ENCODE measurements at places on chromosomes 4 and X. TPM values are rescaled to one million over a fixed set of nuclear protein-coding genes. Genes with fewer than 3 reads are reported as not detected.
A peak's percentile ranks its signal among the peaks of the same experiment; 100 is the strongest.

DNA sequence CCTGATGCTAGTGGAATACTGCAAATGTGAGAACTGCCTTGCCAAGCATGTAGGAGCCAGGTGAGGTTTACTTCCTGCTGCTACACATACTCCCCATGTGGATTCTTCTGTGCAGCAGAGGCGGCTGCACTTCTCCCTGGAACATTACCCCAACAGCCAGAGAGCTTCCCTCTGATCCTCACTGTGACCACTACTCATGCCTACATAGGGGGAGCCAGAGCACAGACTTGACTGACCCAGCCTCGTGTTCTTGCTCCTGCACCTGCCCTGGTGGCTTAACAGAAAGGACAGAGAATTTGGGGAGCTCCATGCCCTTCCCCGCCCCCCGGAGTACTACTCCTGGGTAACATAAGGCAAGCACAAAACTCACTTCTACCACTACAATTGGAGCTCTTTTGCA, 38.4 kb downstream of the UGT2A2 start:
- H3K4me1 ChIP-seq, result no peaks in the 10 kb centered on the region
- H3K36me3 ChIP-seq, result no peaks in the 10 kb centered on the region
- no peak for DNase-seq
- H3K27ac ChIP-seq, result no peak overlapping the region

- H3K36me3 ChIP-seq, result no peaks in the 10 kb centered on the region
- H3K4me3 ChIP-seq, result no peak overlapping the region
- H3K27ac ChIP-seq, result no peak overlapping the region
- no peak for DNase-seq
Observed at GRCh38 chrX:137194164-137194563, 160.4 kb upstream of the GPR101 start.

- no peak overlapping the region for H3K27ac ChIP-seq
- H3K4me1 ChIP-seq, result peaks cover 8% of the 10 kb centered on the region
- no peak overlapping the region for H3K4me3 ChIP-seq
- DNase-seq, result no peak
- no peaks in the 10 kb centered on the region for H3K27me3 ChIP-seq
- H3K36me3 ChIP-seq, result no peaks in the 10 kb centered on the region
Observed at GRCh38 chr4:140185412-140186081, 31.6 kb upstream of the MAML3 start.

- no peak for DNase-seq
- no peaks in the 10 kb centered on the region for H3K4me1 ChIP-seq
- no peaks in the 10 kb centered on the region for H3K36me3 ChIP-seq
- no peak overlapping the region for H3K27ac ChIP-seq
Observed at GRCh38 chrX:6299724-6300123, 71.1 kb upstream of the NLGN4X start.

DNA sequence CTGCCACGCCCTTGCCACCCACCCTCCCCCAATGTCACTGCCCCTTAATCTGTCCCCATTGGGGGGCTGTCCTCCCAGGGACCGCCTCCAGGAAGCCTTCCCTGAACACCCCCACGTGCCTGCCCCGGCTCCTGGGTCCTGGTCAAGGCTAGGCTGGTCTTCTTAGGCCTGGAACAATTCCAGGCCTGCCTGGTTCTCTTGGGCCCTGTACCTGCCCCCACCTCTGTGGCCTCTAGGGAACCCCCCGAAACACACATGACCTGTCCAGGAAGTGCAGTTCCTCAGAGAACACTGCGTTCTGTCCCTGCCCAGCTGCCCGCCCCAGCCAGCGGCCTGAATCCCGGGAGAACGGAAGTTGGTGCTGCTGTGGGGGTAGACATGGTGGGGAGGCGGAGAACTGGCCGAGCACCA, 5.1 kb downstream of the MXD4 start:
- H3K27me3 ChIP-seq, result no peaks in the 10 kb centered on the region
- H3K27ac ChIP-seq, result peak overlapping the region; percentile 91
- no peak overlapping the region for H3K4me3 ChIP-seq
- peak; percentile 75 for DNase-seq

GRCh38 chr4:7802093-7802726, 137.5 kb downstream of the AFAP1 start:
- H3K27ac ChIP-seq, result no peak overlapping the region
- H3K27me3 ChIP-seq, result no peaks in the 10 kb centered on the region
- no peak overlapping the region for H3K4me3 ChIP-seq
- peaks cover 19% of the 10 kb centered on the region for H3K36me3 ChIP-seq
- peak; percentile 80 for DNase-seq

DNA sequence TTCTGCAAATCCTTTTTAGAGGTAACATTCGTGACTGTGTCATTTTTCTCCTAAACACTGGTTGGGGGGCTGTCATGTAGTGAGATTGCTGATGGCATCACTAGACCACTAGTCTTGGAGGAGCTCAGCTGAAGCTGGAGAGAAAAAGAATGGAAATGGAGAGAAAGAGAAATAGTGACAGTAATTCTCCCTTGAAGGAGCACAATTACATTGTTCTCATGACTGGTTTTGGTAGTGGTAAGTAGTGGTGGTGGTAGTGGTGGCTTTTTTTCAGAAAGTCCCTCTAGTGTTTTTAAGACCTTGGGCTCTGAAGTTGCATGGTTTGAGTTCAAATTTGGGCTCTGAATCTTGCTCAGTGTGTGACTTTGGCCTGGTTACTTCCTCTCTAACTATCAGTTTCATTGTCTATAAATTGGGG, 99.8 kb downstream of the LARP7 start:
- DNase-seq, result no peak
- H3K27ac ChIP-seq, result no peak overlapping the region
- no peaks in the 10 kb centered on the region for H3K4me1 ChIP-seq

DNA sequence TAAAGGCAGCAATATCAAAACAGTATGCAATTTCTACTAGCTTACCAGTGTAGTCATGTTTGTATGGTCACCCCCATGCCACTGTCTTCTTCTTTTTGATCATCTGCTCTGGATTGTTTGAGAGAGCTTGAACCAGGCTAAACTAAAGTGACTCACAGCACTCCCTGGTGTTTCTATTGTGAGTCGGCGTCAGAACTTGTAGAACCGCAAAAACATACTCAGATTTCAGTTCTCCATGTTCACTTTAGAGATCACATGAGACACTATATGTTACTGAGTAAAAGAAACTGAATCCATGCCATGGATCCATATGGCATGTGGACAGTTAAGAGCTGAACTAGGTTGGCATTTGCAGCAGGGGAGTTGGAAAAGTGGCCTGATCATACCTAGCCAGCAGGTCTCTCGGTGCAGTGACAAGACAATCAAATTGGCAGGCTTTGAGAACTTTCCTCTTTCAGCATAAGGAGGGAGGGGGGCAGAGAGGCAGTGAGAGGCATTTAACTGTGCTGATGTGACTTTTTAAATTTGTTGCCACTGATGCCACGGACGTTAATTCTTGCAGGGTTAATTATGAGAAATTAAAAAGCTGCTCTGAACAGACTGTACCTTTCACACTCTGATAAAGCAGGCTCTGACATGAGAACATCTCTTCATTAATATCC, 88.4 kb downstream of the AFF2 start:
- no peaks in the 10 kb centered on the region for H3K36me3 ChIP-seq
- no peak overlapping the region for H3K27ac ChIP-seq
- H3K4me1 ChIP-seq, result no peaks in the 10 kb centered on the region
- DNase-seq, result no peak

DNA sequence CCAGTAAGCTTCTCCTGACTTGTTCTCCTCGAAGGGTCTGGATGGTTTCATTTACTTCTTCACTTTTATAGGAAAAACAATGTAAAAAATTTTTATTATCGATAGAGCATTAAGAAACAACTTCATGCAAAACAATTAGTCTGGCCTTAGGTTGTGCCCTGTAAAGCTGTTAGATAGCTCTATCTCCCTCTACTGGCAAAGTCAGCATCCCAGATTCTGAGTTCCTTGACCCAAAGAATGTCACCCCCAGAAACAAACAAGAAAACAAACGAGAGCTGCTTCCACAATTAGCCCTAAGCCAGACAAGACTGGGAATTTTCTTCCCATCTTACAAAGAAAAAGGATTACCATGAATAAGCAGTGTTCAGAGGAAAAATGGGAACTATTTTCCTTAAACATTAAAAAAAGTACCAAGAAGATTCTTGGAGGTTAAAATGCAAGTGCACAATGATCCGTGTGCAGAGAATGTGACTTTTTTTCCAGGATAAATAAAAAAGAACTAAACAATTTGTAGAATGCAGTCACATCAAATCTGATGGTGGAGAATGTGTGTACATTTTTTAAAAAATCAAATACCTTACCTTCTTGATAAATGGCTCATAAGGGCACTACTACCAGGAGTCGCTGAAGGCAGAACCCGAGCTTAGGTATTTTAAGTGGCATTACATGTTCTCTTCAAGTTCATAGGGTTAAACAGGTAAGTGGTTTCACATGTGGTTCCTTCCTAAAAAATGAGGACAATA, 293.2 kb downstream of the FBXO8 start:
- no peak for DNase-seq
- H3K4me3 ChIP-seq, result no peak overlapping the region
- H3K36me3 ChIP-seq, result no peaks in the 10 kb centered on the region
- no peaks in the 10 kb centered on the region for H3K4me1 ChIP-seq
- no peak overlapping the region for H3K27ac ChIP-seq

GRCh38 chr4:36196145-36196913, 48.0 kb downstream of the ARAP2 start:
- no peaks in the 10 kb centered on the region for H3K36me3 ChIP-seq
- no peak overlapping the region for H3K4me3 ChIP-seq
- no peaks in the 10 kb centered on the region for H3K4me1 ChIP-seq
- DNase-seq, result no peak
- no peak overlapping the region for H3K27ac ChIP-seq

GRCh38 chr4:27474691-27475090, 614.0 kb downstream of the STIM2 start:
- no peaks in the 10 kb centered on the region for H3K36me3 ChIP-seq
- H3K4me3 ChIP-seq, result no peak overlapping the region
- H3K27me3 ChIP-seq, result no peaks in the 10 kb centered on the region
- DNase-seq, result no peak
- no peak overlapping the region for H3K27ac ChIP-seq

- no peaks in the 10 kb centered on the region for H3K27me3 ChIP-seq
- no peaks in the 10 kb centered on the region for H3K4me1 ChIP-seq
- no peak overlapping the region for H3K27ac ChIP-seq
- no peak overlapping the region for H3K4me3 ChIP-seq
- no peaks in the 10 kb centered on the region for H3K36me3 ChIP-seq
Observed at GRCh38 chr4:109735566-109736365, 5.9 kb upstream of the PLA2G12A start.

GRCh38 chrX:17409566-17410290, 34.7 kb downstream of the NHS start:
- H3K36me3 ChIP-seq, result no peaks in the 10 kb centered on the region
- no peaks in the 10 kb centered on the region for H3K4me1 ChIP-seq
- no peaks in the 10 kb centered on the region for H3K27me3 ChIP-seq
- DNase-seq, result no peak

DNA sequence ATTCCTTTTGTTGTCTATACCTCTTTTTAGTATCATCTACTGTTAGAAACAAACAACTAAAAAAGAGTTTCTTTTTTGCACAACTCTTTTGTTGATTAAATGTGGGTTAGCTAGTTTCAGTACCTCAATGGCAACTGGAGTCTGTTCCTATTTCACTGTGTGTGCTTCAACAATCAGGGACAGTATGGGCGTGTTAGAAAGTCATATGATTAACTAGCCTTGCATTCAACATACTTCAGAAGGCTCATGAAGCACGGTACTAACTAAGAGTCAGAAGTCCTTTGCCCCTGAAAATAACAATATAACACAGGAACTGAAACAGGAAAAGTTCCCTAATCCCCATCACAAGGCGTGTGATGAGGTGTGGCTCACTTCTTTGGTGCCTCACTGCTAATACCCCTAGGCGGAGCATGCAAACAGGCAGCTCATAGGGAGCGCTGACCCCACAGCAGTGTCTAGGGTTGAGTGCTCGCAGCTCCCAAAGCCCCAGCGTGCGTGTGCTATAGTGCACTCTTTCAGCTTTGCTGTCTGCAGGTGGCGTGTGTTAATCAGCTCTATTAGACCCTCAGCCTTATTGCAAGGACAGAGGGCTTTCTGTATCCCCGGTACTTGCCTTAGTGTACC, 203.1 kb upstream of the NDST3 start:
- no peak for DNase-seq
- no peaks in the 10 kb centered on the region for H3K27me3 ChIP-seq
- no peak overlapping the region for H3K4me3 ChIP-seq
- H3K4me1 ChIP-seq, result no peaks in the 10 kb centered on the region
- no peak overlapping the region for H3K27ac ChIP-seq
- H3K36me3 ChIP-seq, result no peaks in the 10 kb centered on the region

DNA sequence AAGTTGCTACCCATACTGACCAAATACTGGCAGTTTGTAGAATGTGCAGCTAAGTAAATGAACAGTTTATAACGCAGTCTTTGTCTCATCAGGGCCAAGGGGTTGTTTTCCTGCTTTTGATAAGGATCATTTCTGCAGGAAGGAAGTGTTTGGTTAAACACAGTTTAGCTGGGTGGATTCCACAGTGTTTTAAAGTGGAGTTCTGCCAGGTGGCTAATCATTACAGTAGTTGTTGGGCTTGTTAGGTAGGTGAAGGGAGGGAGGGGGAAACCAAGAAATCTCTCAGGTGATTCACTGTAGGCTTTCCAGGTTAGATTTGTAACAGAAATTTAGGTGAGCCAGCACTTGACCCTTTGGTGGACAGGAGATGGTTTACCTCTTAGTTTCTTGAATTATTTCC, 58.1 kb downstream of the FNIP2 start:
- peaks cover 18% of the 10 kb centered on the region for H3K36me3 ChIP-seq
- H3K27me3 ChIP-seq, result no peaks in the 10 kb centered on the region
- peaks cover 55% of the 10 kb centered on the region for H3K4me1 ChIP-seq
- no peak for DNase-seq
- no peak overlapping the region for H3K4me3 ChIP-seq

GRCh38 chr4:182235021-182235795, 8.0 kb upstream of the TENM3 start:
- no peaks in the 10 kb centered on the region for H3K4me1 ChIP-seq
- no peak for DNase-seq
- no peaks in the 10 kb centered on the region for H3K36me3 ChIP-seq
- H3K27ac ChIP-seq, result peak overlapping the region; percentile 17
- no peaks in the 10 kb centered on the region for H3K27me3 ChIP-seq

The DEFB131A gene
- not detected for total RNA-seq

The TMEM35A gene
- total RNA-seq, result 1.5 TPM

The TAPT1 gene
- total RNA-seq, result 66.5 TPM

The TBC1D9 gene
- total RNA-seq, result 39.5 TPM

The GDI1 gene
- 108 TPM for total RNA-seq

The CPZ gene
- 6.7 TPM for total RNA-seq

The CSN1S1 gene
- total RNA-seq, result not detected

The ZNF732 gene
- total RNA-seq, result 0.23 TPM

The ZC4H2 gene
- total RNA-seq, result 6.7 TPM

The AR gene
- total RNA-seq, result 5.3 TPM

The RGN gene
- total RNA-seq, result 15.4 TPM

Measured in upper lobe of right lung (tissue), 1 donor.